ENCODE measurements at places on chromosomes 6 and 20.

- no peak for DNase-seq
Observed at GRCh38 chr6:29827579-29828470, at the start of gene HLA-G. TSS of gene HLA-G (plus strand) at chr6:29827825. CDS start at chr6:29827845, 20 bp downstream.

GRCh38 chr20:17538517-17539170 is 7.5 kb upstream of the BFSP1 start:
- DNase-seq = no peak

GRCh38 chr6:83518816-83519480 is 6.6 kb downstream of the PRSS35 start:
- DNase-seq = no peak

- no peak for DNase-seq
Observed at GRCh38 chr20:36472637-36473090, 68.7 kb upstream of the MYL9 start.

DNA sequence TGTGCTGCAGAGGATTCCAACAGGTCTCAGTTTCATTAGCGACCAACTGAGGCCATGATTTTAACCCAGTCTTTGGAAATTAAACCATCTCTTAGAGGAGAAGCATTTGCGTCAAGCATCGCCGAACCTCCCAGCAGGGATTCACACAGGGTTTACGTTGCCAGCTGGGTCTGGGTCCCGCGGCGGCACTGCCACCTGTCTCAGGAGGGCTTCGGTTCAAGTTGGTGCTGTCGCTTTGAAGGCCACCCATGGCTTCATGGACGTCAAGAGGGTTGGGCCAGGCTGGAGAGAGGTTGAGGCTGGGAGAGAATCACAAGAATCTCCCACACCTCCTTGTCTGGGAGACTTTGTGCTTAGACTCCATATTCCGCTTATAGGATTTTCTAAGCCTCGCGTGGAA is 43.0 kb upstream of the FRMD1 start:
- no peak for DNase-seq

DNA sequence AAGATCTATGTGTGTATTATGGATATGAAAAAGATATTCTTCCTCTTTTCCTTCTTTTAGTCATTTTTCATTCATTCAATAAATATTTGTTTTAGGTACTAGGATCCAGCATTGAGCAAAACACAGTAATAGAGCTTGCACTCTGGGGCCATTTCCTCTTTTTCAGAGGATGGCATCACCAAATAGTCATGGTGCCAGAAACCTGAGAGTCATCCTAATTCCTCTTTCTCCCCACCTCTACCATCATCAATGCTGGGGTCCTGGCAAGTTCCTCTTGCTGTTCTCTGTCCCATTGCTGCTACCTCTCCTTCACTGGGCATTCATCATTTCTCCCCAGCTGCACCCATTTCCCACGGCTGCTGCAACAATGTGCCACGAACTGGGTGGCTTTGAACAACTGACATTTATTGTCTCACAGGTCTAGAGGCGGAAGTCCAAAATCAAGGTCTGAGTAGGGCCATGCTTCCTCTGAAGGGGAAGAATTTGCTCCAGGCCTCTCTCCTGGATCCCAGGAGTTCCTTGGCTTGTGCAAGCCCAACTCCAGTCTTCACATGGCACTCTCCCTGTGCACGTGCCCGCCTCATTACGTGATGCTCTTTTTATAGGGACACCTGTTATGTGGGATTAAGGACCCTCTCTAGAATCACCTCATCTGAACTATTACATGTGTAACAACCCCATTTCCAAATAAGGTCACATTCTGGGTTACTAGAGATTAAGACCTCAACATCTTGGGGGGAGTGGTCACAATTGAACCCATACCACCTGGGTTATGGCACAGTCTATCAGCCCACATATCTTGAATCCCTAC is 9.5 kb upstream of the IGF2R start:
- DNase-seq = peak; percentile 79

GRCh38 chr6:37259191-37259590 is 1.2 kb upstream of the TMEM217 start:
- no peak for DNase-seq

DNA sequence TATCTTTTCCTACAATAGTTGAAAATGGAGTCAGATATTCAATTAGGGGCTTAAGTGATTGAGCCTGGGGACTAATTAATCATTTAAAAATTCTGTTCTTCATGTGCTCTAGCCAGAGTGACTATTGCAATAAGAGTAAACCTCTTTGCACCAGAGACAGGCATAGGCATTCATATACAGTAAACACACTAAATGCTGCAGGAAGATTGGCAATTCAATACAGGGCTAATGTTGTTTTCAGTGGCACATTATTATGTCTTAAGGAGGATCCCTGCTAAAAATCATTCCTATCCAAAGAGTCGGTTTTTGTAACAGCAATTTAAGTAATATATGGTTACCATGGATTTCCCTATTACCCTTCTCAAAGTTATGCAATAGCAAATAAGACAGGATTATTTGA is 1.2 kb downstream of the PDE7B start:
- DNase-seq = no peak

- no peak for DNase-seq
Observed at GRCh38 chr20:43682446-43682845, 15.5 kb downstream of the MYBL2 start.

DNA sequence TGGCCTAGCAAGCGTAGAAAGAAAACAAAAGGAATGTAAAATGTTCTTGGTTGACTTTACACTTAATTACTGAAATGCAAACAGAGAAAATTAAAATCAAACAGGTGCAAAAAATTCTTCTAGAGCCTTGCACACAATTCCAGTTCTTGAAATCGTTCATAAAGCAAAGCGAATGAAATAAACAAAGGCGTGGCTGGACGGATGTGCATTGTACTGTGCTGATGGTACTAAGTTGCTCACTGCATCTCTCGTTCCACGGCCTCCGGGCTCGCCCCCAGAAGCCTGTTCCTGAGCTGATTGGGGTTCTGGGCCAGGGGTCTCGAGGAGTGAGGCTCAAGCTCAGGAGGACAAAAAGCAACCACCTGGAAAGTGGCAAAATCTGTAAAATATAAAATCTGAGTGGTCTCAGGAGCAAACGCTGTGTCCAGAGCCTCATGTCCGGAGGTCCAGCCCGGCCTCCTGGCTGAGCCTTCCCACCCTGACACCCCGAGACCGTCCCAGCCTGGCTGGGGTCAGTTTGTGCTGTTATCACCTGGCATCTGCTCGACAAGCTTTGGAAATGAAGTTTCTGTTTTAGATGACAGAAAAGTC is 71.3 kb downstream of the TTLL2 start:
- no peak for DNase-seq

- DNase-seq = no peak
Observed at GRCh38 chr6:82492134-82492533, 128.5 kb downstream of the TPBG start.

GRCh38 chr6:83432636-83433035 is 1.8 kb upstream of the ME1 start:
- DNase-seq = no peak

DNA sequence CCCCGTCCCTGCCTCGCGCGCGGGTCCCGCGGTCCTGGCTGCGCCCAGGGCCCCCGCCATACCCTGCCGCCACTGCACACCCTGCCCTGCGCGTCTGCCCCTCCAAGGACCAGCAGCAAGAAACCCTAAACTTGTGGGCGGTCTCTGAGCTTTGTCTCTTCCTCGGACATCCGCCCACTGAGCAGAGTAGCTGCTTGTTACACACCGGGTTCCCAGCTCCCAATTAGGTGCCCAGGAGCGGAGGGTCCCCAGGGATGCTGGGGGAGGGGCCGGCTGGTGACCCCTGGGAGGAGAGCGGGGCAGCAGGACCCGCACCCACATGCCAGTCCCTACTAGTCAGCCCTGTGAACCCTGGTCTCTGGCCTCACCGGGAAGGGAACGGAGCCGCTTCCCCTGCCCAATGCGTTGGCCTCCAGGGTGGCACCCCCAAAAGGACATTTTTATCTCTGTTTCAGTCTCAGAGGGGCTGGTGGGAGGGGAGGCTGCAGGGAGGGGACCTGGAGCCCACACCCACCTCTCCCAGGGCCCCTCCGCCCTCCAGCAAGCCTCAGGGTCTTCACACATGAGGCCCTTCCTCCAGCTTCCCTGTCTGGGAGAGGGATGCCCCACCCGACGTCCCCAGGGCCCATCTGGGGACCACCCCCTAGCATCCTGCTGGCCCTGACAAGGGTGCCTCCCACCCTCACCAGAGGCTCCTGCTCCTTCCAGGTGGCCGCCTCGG is 10.5 kb downstream of the STMN3 start:
- no peak for DNase-seq

DNA sequence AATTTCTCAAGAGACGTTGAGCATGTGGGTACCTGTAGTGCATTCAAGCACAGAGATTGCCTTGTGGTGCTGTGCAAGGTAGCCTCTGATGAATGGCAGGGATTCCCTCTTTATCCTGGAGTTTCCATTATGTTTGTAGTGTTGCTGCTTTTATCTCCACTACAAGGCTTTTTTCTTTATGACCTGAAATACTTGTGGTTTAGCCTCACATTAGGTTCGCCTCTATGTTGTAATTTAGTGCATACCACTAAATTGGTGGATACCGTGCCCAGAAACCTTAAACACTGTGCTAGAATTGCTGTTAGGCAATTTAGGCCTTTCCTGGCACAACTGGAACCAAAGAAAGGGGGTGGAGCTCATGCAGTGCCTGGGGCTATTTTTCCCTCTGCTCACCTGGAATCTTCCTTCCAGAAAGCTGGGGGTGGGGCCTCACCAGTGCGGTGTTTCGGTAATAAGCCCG is 76.8 kb downstream of the NCOA7 start:
- no peak for DNase-seq

GRCh38 chr6:41040101-41040939 is 1.3 kb upstream of the UNC5CL start:
- no peak for DNase-seq

GRCh38 chr6:88982720-88983119 is 19.3 kb upstream of the RNGTT start:
- DNase-seq = peak; percentile 3

- DNase-seq = no peak
Observed at GRCh38 chr6:154543628-154544027, 33.1 kb upstream of the CNKSR3 start.

- DNase-seq = no peak
Observed at GRCh38 chr6:116456927-116457326, 4.2 kb upstream of the CALHM6 start.

- no peak for DNase-seq
Observed at GRCh38 chr20:35151736-35152135, 4.6 kb upstream of the EDEM2 start.

- DNase-seq = no peak
Observed at GRCh38 chr6:105370351-105370750, 32.5 kb downstream of the PREP start.

GRCh38 chr6:16533721-16534136 is 227.5 kb downstream of the ATXN1 start:
- no peak for DNase-seq

GRCh38 chr6:144158133-144158532 is 7.8 kb downstream of the STX11 start:
- no peak for DNase-seq

- DNase-seq = no peak
Observed at GRCh38 chr6:162200041-162200440, 527.5 kb downstream of the PRKN start.

DNA sequence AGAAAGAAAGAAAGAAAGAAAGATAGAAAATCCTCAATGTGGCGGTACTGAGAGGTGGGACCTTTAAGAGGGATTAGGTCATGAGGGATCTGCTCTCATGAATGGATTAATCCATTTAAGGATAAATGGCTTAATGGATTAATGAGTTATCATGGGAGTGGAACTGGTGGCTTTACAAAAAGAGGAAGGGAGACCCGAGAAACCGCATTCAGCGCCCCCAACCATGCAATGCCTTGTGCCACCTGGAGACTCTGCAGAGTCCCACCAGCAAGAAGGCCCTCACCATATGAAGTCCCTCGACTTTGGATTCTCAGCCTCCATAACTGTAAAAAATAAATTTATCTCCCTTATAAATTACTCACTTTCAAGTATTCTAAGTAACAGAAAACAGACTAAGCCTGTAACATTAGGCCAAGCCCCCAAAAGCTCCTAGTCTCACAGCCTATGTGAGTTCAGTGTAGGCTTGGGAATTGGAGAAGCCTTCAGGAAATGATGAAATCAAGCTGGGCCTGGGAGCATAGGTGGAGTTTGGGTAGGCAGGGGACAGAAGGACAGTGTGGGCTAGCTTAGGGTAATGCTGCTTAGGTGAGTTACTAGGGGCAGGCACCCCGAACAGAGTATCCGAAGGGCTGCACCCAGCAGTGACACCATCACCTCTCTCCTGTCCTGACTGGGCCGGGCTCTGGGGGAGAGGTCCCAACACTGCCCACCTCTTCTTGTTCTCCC is 36.2 kb upstream of the RNF24 start:
- DNase-seq = no peak

DNA sequence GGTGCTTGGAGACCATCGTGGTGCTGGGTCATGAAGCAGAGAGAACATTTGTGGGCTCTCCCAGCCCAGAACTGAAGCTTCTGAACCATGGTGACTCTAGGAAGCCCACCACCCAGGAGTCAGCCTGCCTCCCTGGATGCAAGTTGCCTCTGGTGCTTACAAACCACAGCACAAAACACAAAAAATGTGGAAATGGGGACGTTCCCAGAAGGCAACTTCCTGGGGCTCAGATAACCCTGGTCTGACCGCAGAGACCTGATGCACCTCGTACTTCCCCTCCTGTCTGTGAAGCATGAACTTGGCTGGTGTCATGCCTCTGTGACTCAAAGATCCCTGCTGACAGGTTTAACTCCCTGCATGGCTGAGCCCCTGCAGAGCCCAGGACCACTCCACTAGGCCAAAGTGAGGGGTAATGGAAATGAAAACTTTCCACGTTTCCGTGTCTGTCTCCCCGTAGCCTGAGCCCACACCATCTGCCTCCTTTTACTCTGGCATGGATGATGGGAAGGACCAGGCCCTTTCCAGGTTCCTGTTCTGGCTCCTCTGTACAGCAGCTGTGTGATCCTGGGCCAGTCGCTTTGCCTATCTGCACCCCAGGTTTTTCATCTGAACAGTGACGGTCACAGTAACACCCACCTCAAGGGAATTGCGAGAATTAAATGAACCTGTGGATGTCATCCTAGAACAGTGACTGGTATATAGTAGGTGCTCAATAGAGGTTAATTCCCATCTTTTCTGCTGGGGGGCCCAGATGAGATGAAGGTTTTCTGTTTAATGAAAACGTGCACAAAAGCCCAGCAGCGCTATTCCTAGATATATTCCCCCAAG is 57.7 kb downstream of the PPP1R16B start:
- no peak for DNase-seq

- DNase-seq = no peak
Observed at GRCh38 chr6:16933532-16933931, 168.3 kb upstream of the STMND1 start.

DNA sequence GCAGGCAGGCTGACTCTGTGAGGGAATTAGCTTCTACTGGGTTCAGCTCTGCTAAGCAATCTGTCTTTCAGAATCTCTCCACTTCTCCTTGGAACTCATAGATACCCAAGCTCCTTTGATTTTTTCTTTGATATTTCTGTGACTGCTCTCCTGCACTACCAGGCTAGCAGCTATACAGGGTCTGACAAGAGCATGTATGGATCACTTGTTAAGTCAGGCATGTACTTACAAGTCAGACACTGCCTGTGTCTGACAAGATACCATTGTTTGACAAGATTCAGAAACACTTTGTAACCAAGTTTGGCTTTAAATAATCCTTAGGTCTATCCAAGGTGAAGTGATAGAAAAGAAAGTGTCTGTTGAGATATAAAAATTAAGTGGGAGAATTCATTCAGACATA is 79.5 kb downstream of the SESN1 start:
- no peak for DNase-seq
